ENCODE measurements at places on chromosomes 2 and 18.
A peak's percentile ranks its signal among the peaks of the same experiment; 100 is the strongest.

DNA sequence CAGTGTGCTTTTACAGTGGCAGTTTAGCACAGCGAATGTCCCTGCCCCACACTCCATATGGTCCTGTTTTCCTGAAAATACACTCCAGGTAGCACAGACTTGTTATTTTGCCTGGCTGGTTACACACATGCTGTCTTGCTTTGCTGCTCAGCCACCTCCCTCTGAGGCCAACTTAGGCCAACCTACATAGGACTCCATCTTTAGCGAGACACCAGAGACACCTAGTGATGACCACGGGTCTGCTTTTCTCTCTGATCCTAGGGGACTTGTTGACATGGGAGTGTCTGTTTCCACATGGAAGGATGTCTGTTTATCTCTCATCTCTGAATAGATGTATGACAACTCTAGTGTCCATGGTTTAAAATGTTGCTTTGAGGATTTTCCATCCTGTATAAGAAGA, 43.3 kb downstream of the PLEKHB2 start:
- no peak for DNase-seq

DNA sequence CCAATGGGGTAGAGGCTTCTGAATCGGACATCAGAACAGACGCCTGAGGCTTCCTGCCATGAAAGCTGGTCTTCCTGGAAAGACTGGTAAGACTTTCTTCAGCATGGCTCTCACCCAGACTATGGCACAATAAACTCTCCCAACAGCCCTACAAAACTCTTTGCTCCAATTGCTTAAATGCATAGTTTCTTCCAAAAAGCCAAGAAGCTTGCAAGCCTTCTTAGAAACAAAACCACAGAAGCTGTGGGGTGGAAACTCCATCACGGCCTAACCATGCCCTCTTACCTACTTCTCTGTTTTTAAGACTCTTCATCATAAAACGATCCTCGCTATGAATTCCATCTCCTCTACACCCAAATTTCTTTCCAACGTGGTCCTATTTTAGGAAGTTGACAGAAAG, 48.2 kb downstream of the PAX8 start:
- DNase-seq, result no peak

GRCh38 chr2:128344101-128344500, 25.4 kb upstream of the HS6ST1 start:
- no peak for DNase-seq

GRCh38 chr2:53969968-53970723, 647 bp downstream of the PSME4 start:
- peak; percentile 12 for DNase-seq

DNA sequence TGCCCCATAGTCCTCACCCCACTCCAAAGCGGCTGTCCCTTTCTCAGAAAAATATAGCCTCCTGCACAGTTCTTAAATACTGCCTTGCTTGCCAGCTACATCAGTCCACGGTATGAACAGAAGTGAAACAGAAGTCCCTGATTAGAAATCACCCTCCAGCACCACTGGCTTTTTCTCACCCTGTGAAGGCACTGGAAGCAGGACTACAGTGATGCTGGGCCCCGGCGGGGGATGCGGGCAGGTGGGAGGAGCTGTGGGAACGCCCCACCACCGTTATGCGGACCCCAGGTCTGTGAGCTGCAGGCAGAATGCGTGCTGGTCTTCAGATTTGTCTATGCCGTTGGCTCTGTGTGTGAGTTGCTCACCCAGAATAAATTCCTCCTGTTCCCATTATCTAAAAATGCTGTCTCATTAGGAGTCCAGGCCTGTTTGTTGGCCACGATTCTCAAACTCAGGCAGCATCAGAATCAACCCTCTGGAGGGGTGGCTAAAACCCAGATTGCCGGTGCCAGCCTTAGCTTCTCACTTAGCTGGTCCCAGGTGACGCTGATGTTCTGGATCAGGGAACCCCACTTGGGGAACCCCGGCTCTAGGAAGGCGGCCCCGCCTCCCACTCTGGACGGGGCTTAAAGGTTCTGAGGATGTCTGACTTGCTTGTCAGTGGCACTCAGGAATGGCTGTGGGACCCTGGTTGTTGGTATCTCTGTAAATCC, 224.8 kb upstream of the PXDN start:
- no peak for DNase-seq

GRCh38 chr2:77009307-77009706, 512.9 kb downstream of the LRRTM4 start:
- no peak for DNase-seq

DNA sequence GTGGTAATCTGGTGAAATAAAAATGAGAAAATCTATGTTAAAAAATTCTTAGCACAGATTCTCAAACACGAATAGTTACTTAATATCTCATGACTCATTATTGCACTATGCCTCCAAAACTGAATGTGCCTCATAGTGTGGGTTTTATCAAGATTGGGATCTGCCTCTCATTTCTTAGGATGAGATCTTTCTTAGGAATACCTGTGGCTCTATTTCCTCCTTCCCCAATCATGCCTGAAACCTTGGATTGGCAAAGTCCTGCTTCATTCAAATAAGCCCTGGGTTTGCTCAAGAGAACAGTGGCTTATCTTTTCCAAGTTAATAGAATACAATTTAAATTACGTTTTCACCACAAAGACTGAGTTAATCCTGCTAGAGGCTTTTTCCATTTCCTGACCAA, 100.3 kb downstream of the DPP10 start:
- no peak for DNase-seq

DNA sequence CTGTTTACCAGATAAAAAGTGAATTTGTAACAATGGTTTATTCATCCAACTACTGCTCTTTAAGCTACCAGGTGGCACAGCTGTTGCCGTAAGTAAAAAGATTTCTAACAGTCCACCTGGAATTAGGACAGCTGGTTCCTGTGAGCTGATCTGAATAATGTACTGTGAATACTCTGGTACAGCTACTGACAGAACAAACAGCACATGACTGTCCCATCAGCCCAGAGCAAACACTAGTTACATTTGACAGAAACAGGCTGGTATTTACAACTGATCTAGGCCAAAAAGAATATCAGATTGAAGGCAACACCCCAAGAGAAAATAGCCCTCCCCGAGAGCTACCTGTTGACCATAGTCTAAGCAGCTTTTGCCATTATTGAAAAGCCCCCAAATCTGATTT, 840.4 kb downstream of the CPS1 start:
- DNase-seq, result no peak

GRCh38 chr2:66437691-66438497, 3.0 kb downstream of the MEIS1 start:
- no peak for DNase-seq

All from T-helper 9 cell (primary cell).